Activated B cell treated with CpG ODN at 0.5 μM for 24 hours (primary cell): ENCODE measurements at places on chromosomes 3 and 15. TPM values are rescaled to one million over a fixed set of nuclear protein-coding genes. Genes with fewer than 3 reads are reported as not detected.

DNA sequence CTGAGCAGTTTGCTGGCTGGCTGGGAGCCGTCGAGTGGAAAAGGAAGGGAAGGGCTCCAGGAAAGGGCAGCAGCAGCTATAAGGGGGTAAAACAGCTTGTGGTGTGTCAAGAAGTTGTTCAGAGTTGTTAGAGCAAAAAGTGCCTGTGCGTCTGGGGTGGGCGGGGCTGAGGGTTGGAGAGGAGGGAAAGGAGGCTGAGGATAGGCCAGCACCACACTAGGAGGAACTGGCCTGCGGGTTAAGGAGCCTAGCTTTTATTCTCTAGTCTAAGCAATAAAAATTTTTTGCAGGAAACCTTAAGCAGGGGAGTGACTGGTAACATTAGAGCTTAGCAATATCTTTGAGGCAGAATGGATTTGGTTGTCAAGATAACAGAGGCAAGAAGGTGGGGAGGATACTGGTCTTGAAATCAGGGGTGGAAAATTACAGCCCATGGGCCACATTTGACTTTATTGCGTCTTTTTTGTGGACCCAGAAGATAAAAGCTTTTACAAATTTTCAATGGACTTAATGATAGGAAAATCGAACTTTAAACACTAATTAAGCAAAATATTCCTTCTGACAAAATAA, 134.5 kb upstream of the AADACL2 start:
- no peaks in the 10 kb centered on the region for H3K36me3 ChIP-seq
- no peak overlapping the region for H3K27ac ChIP-seq
- H3K4me1 ChIP-seq: no peaks in the 10 kb centered on the region

DNA sequence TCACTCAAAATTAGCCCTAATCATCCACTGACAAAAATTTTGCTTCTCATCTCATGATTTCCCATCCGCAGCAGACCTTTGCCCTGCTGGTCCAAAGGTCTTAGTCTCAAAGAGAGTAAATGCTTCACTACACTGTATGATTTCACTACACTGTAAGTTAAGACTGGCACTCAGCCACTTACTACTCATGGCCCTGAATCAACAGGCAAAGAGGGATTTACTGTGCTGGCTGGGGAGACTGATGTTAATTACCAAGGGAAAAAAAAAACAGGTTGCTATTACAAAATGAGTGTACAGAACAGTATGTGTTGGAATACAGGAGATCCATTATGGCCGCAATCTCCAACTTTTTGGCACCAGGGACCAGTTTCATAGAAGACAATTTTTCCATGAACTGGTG, 214.8 kb downstream of the ZMAT3 start:
- H3K36me3 ChIP-seq: no peaks in the 10 kb centered on the region
- DNase-seq: no peak
- no peaks in the 10 kb centered on the region for H3K4me1 ChIP-seq
- H3K4me3 ChIP-seq: no peak overlapping the region

DNA sequence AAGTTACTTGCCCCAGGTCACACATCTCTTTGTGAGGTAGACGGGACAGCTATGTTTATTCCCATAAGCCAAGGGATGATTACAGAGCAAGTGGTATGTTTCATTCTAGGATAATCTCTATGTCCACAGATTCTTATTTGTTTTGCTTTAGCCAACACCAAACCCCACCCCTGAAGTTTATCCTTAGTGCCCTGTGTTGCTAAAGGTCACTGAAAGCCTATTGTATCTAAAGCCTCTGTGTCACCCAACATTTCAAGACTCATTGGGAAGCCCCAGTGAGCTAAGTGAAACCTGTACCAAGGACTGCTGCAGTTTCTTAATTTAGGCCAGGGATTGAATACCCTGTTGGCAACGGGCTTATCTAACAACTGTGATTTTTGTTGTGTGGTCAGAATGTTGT, 135.6 kb downstream of the ADAMTS9 start:
- no peaks in the 10 kb centered on the region for H3K4me1 ChIP-seq
- peaks cover 5% of the 10 kb centered on the region for H3K27me3 ChIP-seq

- H3K27ac ChIP-seq: no peak overlapping the region
- no peak overlapping the region for H3K4me3 ChIP-seq
- H3K27me3 ChIP-seq: no peaks in the 10 kb centered on the region
- no peak for DNase-seq
- H3K36me3 ChIP-seq: no peaks in the 10 kb centered on the region
- no peaks in the 10 kb centered on the region for H3K4me1 ChIP-seq
Observed at GRCh38 chr15:47299846-47300434, 417.4 kb upstream of the SEMA6D start.

ZIC1 gene
- total RNA-seq: not detected in 2 replicates

EHHADH gene
- total RNA-seq: 1.1 and 1.7 TPM in 2 replicates
